Mesothelial cell of epicardium (in vitro differentiated cells): ENCODE measurements at places on chromosomes 12 and 14.

- no peak for DNase-seq
Measured at GRCh38 chr12:29282031-29282816, 98.7 kb downstream of the ERGIC2 start.

GRCh38 chr12:77213319-77213718 is 147.9 kb upstream of the E2F7 start:
- no peak for DNase-seq

DNA sequence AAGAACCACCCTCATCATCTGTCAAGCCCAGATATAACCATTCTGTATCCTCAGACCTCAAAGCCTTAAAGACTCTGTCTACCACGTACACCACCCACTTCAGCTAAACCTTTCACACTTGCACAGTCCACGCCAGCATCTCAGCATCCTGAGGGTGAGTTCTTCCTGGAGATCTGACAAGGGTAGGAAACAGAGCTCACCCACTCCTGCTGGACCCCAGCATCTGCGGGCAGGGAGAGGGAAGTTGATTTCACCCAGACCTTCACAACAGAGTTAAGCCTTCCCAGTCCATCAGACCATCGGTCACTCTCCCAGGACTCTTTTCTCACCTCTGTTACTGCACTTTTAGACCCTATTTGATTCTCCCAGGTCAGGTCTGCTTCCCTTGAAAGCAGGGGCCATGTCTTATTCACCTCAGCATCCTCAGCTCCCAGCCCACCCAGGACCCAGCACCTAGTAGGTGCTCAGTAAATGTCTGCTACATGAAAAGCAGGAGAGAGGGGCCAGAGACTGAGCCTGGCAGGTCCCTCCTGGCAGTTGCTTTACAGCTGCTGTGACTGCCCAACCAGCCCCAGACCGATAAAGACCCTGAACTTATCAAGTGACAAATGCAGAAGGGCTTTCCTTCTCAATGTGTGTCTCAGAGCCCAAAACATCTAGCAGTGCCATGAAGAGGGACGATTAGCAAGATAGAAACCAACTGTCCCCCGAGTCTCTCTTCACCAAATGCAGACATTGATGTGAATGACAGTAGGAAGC is 34.1 kb downstream of the ANO2 start:
- DNase-seq: no peak

DNA sequence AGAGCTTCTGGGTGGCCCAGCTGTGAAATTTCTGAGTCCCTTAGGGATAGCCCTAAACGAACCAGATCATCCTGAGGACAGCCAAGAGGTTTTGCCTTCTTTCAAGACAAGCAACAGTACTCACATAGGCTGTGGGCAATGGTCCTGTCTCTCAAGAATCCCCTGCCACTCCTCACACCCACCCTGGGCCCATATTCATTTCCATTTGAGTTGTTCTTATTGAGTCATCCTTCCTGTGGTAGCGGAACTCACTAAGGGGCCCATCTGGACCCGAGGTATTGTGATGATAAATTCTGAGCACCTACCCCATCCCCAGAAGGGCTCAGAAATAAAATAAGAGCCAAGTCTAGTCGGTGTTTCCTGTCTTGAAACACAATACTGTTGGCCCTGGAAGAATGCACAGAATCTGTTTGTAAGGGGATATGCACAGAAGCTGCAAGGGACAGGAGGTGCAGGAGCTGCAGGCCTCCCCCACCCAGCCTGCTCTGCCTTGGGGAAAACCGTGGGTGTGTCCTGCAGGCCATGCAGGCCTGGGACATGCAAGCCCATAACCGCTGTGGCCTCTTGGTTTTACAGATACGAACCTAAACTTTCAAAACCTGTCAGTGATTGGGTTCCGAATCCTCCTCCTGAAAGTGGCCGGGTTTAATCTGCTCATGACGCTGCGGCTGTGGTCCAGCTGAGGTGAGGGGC is 38.9 kb downstream of the DAD1 start:
- DNase-seq: no peak

DNA sequence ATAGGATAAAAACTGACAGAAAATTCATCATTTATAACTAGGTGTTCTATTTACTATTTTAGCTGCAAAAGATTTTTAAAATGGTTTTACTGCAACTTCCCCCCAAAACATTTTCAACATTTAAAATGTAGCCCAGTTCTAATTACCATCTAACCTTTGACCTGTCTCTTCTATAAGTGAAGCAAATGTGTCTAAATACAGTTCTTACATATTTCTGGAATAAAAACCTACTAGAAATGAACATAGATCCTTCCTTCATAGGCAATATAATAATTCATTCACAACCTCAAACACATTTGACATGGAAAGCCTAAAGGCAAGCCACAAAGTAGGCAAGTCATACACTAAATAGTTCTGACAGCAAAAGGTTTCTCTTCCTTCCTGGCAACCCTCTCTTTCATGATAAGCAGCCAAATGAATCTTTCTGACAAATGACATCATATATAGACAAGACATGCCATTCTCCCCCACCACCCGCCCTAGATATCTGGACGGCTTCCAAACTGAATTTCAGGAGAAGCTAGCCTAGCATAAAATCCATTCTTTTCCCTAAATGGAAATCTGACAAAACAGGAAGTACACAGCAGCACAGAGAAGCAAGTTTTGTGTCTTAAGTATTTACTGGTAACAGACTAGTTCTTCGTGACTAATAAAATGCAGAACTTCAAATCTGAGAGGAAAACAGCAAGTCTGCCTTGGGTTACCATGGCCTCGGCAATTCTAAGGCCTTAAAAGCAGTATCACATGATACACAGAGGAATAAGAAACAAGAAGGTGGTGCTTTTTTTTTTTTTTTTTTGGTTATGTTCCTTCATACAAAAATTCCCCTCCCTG is 17.2 kb upstream of the ARID4A start:
- no peak for DNase-seq

DNA sequence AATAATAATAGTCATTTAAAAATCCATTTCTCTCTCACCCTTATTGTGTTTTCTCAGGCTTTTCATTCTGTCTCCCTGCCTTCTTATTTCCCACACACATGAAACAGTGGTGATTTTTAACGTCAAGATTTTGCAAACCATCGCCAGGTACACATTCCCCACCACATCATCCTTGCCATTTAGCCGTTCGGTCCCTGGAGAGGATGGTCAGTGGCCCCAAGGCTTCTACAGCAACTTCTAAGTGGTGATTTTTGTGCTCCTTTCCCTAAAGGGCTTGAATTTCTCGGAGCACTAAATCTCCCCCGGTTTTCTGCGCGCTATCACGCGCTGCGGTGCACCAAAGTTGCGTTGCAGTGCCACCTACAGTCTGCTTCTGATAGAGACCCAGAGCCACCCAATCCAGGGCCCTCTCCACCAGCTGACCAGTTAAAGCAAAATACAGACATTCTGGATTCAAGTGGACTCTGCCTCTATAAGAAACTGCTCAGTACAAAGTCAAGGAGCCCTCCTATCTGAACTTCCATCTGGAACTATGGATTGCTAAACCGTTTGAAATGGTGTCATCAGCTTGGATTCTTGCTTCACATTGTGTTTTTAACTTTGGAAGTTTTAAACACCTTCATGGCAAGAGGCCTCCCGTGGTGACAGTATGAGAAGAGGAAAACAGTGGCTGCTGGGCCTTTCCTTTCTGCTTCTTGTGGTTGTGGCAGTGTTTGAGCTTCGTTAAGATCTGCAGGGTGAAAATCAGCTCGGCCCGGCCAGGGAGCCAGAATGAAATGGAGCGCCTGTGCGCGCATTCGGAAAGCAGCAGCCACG is 234.0 kb downstream of the SPTSSA start:
- peak; percentile 48 for DNase-seq

- no peak for DNase-seq
Measured at GRCh38 chr12:14418451-14418890, 53.0 kb downstream of the ATF7IP start.

DNA sequence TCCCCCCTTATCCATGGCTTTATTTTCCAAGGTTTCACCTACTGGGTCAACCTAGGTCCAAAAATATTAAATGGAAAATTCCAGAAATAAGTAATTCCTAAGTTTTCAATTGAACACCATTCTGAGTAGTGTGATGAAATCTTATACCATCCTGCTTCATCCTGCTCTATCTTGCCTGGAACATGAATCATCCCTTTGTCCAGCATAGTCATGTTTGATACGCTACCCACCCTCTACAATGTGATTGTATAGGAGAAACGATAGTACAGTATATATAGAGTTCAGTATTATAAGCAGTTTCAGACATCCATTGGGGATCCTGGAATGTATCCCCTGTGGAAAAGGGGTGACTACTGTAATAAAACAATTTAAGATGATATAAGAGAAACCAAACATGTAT is 62.2 kb downstream of the IFNG start:
- no peak for DNase-seq

GRCh38 chr12:97260786-97261185 is 201.8 kb upstream of the RMST start:
- no peak for DNase-seq

GRCh38 chr12:15268309-15268708 is 47.1 kb upstream of the RERG start:
- DNase-seq: no peak
